ENCODE measurements at places on chromosomes 6 and 20.

- no peak for DNase-seq
These were observed 73.2 kb downstream of the LY86 start for GRCh38 chr6:6661684-6662083.

GRCh38 chr6:150531957-150532356 is 67.7 kb upstream of the PLEKHG1 start:
- DNase-seq = no peak

DNA sequence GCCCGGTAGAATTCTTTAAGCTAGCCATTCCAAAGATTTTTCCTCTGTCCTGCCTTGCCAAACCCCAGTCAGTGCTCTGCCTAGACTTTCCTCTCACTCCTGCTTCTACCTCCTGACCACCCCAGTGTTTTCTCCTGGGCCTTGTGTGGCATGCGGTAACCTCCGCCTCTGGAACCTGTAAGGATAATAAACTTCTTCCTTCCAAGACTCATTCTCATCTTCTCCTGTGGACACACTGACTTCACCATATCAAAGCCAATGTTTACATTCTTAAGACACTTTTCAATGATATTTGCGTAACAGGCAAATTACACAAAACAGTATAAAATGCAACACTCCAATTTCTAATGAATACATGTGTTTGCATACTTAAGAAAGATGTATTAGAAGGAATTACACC is 354.6 kb downstream of the RNF144B start:
- DNase-seq = no peak

DNA sequence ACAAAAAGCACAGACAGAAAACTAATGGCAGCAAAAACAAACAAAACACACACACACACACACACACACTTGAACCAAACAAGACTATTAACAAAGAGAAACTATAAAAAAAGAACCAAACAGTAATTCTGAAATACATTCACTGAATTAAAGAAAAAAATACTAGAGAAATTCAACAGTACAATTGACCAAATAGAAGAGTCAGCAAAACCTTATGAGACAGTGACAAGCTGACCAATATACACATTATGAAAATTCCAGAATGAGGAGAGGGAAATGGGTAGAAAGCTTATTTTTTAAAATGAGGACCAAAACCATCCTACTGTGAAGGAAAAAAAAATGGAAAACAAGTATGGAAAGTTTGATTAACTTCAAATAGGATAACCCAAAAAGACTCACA is 212.2 kb upstream of the BTBD3 start:
- DNase-seq = no peak

DNA sequence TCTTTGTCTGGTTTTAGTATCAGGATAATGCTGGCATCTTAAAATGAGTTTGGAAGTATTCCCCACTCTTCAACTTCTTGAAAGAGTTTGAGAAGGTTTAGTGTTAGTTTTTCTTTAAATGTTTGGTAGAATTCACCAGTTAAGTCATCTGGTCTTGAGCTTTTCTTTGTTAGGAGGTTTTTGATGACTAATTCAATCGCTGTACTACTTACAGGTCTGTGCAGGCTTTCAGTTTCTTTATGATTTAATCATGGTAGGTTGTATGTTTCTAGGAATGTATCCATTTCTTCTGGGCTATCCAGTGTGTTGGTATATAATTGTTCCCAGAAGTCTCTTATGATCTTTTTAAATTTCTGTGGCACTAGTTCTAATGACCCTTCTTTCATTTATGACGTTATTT is 215.5 kb downstream of the LRFN2 start:
- no peak for DNase-seq

DNA sequence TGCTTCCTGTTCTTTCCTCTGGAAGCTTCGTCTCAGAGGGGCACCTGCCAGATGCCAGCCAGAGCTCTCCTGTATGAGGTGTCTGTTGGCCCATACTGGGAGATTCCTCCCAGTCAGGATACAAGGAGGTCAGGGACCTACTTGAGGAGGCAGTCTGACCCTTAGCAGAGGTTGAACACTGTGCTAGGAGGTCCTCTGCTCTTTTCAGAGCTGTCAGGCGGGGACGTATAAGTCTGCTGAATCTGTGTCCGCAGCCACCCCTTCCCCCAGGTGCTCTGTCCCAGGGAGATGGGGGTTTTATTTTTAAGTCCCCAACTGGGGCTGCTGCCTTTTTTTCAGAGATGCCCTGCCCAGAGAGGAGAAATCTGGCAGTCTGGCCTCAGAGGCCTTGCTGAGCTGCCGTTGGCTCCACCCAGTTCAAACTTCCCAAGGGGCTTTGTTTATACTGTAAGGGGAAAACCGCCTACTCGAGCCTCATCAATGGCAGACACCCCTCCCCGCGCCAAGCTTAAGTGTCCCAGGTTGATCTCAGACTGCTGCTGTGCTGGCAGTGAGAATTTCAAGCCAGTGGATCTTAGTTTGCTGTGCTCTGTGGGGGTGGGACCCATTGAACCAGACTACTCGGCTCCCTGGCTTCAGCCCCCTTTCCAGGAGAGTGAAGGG is 326.7 kb downstream of the BCKDHB start:
- no peak for DNase-seq

GRCh38 chr6:160859822-160860221 is 131.7 kb upstream of the MAP3K4 start:
- no peak for DNase-seq

DNA sequence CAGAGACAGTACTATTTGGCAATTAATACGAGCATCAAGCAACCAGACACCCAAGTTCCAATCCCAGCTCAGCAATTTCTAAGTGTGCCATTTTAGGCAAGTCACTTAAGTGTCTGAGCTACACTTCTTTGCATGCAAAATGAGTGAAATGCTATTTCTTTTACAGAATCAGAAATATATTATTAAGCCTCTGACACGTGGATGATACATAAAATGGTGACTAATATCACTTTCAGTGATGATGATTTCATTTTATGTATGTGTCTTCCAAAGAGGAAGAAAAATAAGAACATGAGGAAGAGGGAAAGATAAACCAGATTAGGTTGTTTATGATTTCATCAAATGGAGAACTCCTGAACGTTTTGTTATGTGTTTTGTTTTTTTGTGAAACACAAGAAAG is 158.6 kb downstream of the TSHZ2 start:
- DNase-seq = no peak

DNA sequence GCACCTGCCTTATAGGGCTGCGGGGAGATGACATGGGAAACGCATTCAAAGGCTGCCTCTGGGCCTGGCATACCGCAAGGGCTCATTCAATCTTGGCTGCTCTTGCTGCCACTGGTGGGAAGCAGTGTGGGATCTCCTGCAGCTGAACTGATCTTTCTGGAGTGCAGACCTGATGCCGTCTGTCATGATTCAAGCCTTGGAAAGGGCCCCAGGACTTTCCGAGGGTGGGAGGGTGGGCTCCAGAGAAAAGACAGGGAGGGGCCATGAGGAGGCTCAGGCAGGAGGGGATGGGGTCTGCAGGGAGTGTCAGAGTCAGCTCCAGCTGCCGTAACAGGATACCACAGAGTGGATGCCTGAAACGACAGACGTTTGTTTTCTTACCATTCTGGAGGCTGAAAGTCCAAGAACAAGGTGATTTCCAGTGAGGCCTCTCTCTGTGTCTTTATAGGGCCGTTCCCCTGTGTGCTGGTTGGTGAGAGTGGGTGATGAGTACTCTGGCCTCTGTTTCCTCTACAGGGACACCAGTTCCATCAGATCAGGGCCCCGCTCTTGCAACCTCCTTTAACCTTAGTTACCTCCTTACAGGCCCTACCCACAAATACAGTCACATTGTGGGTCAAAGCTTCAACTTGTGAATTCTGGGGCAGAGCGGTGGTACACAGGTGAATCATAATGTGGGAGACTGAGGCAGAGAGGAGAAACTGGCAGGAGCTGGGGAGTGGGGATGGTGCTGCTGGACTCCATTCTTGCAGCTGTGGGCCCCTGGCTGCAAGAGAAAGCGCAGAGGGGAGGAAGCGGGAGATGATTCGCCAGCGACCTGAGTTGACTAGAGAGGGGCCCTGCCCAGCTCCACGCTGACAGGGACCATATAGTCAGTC is 148.4 kb downstream of the SYCP2 start:
- DNase-seq = no peak

Data from HCT116 (cell line).